ENCODE measurements at places on chromosomes 7 and 10.

DNA sequence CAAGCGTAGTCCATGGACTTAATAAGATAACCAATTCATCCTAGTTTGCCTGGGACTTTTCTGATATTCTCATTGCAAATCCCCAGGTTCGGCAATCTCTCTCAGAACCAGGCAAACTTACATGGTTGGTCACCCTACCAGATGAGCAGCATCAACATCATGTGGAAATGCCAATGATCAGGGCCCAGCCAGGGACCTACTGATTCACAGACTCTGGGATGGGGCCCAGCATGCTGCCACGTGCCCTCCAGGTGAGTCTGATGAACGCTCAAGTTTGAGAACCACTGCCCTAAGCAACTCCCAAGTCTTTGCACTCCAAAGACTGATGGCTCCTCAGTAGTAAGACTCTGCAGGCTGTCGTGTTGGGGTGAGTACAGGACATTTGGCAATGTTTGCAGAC, 2.7 kb downstream of the LAMB4 start:
- no peak for DNase-seq

DNA sequence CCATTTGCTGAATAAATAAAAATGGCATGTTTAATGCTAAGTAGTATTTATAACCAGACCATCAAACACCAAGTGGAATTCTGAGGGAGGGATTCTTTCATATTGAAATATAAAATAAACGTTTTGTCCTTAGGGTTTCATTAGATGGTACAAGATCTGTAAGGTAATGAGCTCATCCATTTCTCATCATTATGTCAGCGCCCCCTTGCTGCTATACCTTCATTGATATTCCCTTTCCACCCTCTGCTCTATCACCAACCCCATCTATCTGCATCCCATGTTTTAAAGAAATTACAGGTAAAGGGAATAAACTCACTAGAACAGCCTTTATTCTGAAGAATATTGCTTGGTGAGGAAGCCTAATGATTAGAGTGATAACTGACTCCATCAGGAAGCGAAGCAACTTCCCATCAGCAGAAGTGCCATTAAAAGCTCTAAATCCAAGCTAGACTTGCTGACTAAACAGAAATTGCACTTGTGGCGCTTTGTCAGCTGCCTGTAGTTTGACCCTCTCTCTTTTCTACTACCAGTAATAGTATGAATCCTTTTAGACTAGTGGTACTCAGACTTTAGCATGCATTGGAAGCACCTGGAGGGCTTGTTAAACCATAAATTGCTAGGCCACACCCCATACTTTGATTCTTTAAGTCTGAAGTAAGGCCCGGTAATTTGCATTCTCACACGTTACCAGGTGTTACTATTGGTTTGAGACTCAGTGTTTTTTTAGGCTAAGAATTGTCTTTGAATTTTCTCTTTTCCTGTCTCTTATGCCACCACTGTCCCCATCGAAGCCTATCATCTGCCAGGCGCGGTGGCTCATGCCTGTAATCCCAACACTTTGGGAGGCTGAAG, 27.5 kb downstream of the ADD3 start:
- no peak for DNase-seq

- no peak for DNase-seq
Measured at GRCh38 chr10:120011359-120012130, 119.0 kb downstream of the SEC23IP start.

DNA sequence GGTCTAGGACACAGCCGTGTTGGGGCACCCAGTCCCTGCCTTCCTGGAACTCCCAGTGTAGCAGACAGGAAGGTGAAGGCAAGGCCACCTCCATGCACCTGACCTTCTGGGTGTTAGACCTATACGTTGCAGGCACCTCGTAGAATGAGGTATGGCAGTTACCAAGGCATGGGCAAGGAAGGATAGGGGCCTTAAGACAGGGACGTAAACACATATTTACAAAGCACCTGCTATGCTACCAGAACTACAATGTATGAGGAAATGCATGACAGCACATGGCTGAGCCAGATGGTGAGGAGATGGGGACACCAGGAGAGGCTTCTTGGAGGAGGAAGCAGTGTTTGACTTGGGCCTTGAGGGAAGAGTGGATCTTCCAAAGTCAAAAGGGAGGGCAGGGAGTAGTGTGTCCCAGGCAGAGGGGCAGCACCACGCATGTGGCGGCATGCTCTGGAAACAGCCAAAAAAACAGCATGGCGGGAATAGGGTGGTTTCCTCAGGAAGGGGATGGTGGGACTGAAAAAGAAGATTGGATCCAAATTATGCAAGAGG, 231.2 kb downstream of the FANK1 start:
- no peak for DNase-seq

- no peak for DNase-seq
Measured at GRCh38 chr10:129402459-129402858, 64.6 kb upstream of the MGMT start.

DNA sequence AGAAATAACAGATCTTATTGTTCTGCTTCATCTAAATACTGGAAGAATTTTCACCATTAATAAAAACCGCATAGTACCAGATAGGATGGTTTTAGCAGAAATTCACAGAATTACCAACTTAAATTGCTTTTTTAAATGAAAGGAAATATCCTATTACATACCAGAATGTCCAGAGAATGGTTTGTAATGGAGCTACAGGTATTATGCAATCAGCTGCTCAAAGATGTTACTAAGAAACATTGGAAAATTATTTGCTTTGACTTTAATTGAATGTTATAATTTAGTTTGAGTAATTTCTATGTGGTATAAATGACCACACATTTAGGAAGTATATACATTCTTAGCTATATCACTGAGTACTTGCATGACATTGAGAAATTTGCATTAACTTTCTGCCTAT, 338.3 kb downstream of the ETV1 start:
- no peak for DNase-seq

GRCh38 chr10:35700487-35700882, 58.4 kb upstream of the FZD8 start:
- no peak for DNase-seq

- DNase-seq, result no peak
Measured at GRCh38 chr10:124686707-124687376, 57.3 kb downstream of the FAM53B start.

All from GDM1 (cell line).